ENCODE measurements at places on chromosomes 2 and 18.

DNA sequence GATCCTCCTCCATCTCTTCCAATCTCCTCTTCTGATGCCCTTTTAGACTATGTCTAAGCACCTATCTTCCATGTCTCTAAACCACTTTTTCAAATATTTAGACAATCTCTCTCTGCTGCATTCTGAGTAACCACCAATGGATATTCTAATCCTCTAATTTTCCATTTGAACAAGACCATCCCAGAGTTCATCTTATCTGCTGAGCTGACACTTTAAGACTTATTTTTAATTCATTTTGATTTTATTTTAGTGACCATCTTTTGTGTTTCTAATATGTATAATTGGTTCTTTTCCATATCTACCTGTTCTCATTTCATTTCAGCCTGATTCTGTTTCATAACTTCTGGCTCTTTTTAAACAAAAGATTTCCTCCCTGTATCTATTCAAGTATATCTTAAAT is 369.9 kb downstream of the CLIP4 start:
- no peak for DNase-seq

DNA sequence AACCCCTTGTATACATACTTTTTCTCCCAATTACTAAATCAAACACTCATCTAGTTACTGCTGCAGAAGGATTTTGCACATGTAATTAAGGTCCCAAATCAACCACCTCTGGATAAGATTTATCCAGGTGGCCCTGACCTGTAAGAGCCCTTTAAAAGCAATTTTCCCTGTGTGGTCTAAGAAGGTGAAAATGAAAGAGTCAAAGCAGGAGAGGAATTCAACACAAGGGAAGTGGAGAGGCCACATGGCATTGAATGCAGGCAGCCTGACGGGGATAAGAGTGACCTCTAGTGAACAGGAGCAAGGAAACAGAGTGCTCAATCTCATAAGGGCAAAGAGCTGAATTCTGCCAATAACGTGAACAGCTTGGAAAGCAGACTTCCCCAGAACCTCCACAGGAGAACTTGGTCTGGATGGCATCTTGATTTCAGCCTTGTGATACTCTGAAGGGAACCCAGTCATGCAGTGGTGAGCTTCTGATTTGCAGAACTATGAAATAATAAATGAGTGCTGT is 27.2 kb downstream of the PPP3R1 start:
- no peak for DNase-seq

GRCh38 chr2:74693668-74694067 is 39.6 kb downstream of the SEMA4F start:
- DNase-seq, result no peak

DNA sequence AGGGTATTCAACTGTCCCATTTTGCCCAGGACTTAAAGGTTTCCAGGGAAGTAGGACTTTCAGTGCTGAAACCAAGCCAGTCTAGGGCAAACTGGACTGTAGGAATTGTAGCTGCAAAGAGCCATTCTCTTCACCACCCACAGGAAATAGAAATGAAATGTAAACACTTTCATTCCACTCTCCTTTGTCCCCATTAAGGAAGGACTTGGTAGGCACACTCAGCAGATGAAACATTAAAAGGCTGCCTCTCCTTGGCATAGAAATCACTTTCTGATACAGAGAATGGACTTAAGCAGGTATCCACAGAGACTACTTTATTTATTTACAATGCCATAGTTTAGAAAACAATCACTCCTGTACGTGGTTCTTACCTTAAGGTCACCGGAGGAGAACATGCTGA is 102.9 kb upstream of the CCDC195 start:
- DNase-seq, result no peak

- no peak for DNase-seq
These were observed 53.7 kb downstream of the THUMPD2 start for GRCh38 chr2:39725401-39725800.

GRCh38 chr2:12970861-12971260 is 254.1 kb downstream of the TRIB2 start:
- no peak for DNase-seq

DNA sequence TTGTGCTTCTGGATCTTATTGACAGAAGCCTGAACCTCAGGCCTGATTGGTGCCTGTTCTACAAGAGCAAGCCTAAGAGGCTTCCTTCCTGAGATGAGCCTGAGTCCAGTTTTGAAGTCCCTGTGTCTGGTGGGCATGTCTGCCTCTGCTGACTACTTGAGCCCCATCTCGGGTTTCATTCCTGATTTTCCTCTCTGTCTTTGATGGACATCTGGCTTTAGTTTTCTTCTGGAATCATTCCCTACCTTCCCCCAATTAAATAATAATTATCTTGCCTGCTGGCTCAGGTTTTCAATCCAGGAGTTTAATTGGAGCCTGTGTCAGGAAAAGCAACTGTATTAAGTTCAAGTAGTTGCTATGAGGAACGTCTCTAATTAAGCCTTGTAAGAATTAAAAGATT is 135.5 kb upstream of the MC4R start:
- DNase-seq, result no peak

GRCh38 chr18:61998335-61998734 is 105.5 kb upstream of the RNF152 start:
- no peak for DNase-seq

GRCh38 chr2:228023619-228024018 is 152.2 kb downstream of the DAW1 start:
- DNase-seq, result no peak

DNA sequence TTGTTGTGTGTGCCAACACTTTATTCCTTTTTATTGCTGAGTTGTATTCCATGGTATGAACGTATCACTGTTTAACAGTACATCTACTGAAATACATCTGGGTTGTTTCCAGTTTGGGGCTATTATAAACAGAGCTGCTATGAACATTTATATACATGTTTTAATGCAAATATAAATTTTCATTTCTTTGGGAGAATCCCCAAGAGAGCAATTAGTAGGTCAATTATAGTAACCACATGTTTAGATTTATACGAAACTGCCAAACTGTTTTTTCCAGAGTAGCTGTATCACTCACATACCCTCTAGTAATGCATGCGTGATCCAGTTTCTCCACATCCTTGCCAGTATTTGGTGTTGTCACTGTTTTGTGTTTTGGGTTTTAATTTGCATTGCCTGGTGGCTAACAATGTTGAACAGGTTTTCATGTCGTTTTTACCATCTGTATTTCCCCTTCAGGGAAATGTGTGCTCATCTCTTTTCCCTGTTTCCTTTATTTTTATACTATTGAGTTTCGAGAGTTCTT is 81.0 kb downstream of the TMEM131 start:
- no peak for DNase-seq

DNA sequence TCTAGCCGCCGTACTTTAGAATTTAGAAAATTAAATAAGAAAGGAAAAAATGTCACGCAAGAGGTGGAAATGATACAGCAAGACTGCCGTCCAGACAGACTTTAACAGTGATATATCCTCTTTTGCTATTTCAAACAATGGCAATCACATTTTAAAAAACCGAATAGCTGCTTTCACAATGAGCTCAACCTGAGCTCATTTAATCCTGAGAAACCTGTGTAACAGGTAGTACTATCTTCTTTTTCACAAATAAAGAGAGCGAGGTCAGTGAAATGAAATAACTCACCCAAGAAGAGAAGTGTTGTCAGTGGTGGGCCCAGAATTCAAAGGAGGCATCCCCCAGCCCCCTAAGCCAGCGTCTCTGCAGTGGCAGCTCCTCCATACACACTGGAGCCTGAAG is 60.7 kb upstream of the DAPL1 start:
- no peak for DNase-seq

DNA sequence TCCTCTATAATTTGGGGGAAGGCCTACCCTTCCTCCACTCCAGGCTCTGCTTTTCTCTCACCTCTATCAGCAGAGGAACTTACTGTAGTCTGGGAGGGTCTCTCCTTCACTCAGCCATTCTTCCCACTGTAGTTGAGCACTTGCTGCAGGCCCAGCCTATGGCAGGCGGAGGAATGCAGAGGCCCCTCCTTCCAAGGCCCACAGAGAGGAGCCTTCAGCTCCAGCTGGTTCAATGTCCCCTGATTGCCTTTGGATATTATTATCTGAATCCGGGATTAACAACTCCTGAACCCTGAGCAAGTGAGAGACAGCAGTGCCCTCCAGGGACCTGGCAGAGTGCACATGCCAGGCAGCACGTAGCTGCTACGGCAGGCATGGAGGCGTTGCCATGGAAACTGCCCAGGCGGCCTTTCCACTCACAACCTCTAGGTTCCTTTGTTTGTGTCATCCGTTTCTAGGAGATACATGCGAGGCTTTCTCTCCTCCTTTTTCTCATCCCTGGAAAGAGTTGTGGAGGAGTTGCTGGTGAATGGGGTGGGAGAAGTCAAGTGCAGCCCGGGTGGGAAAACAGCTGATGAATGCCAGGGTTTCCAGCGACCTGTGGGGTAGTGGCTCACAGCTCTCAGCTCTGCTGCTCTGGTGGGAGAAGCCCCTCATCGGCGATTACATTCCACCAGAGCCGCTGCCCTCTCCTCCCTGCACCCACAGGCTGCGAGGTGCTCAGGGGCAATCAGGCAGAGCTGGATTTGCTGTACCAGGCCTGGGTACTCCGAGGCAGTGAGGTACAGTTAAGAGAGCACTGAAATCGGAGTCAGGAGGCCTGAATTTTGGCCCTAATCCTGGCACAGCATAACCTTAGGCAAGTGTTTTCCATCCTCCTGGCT is 55.3 kb upstream of the HK2 start:
- DNase-seq, result no peak

DNA sequence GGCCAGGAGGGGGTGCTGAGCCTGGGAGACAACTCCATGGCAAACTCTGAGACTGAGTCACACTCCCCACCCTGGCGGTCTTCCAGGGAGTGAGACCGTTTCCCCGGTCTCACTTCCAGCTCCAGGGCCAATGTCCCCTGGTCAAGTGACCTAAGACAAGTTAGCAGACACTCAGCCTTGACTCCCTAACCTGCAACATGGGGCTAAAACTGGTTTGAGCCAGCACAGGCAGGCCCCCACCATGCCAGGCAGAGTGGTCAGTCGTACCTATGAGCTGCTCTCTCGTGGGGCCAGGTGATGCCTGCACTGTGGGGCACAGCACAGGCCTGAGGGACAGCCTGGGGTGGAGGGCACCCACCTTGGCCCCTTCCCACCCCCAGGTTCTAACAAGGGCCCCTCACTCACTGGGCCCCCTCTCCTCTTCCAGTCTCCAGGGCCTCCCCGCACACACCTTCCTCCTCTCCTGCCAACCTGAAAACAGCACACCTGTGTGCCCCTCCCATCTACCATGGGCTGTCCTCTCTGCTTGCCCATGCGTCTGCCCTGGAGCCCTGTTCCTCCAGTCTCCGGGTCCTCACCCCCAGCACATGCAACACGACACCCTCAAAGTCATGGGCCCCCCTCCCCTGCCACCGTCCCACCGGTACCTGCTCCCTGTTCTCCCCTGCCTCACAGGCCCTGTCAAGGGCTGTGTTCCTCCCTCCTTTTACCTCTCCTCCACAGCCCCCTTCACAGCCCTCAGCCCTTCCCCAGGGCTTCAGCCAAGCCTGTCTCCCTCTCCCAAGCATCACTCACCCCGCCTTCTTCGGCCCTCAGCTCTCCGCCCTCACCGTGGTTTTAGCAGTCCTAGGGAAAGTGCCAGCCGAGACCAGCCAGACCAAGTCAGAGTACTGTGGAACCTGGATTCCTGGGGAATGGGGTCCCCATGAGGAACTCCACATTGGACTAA is 1.6 kb downstream of the GPR17 start:
- no peak for DNase-seq

DNA sequence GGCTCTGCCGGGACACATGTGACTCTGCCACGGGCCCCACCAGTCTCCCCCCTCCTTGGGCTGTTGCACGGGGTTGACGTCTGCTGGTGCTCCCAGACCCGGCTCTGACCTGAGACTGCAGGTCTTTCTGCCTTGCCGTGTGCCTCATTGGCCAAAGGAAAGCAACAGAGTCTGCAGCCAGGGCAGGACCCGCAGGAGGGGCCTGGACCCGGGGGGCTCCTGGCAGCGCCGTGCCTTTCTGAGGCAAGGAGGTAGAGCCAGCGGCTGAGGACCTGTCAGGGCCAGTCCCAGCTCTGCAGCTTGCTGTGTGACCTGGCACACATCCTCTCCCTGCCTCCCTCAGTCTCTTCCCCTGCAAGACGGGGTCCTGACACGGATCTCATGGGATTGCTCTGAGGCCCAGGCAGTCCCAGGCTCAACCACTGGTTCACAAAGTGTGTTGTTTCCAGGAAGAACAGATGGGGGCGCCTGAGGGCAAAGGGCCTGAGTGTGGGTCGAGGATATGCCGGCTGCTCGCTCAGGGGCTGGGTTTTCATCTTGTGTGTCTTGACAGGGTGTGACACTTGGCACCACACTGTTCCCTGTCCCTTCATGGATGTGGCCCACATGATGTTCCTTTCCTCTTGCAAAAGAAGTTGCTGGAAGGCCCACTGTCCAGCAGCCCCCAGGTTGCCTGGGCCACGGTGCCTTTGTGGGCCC is 9.0 kb downstream of the CAPN10 start:
- peak; percentile 50 for DNase-seq

- DNase-seq, result no peak
These were observed 246.3 kb upstream of the SIX2 start for GRCh38 chr2:45255563-45255962.

- DNase-seq, result no peak
These were observed 291.3 kb downstream of the RIT2 start for GRCh38 chr18:42824178-42824577.
